ENCODE measurements at places on chromosomes 7 and 10.
A peak's percentile ranks its signal among the peaks of the same experiment; 100 is the strongest.

- no peak overlapping the region for H3K4me3 ChIP-seq
- H3K27ac ChIP-seq: no peak overlapping the region
- H3K36me3 ChIP-seq: no peaks in the 10 kb centered on the region
- no peaks in the 10 kb centered on the region for H3K4me1 ChIP-seq
- peaks cover 2% of the 10 kb centered on the region for H3K27me3 ChIP-seq
Measured at GRCh38 chr7:94882891-94883290, 24.5 kb upstream of the PPP1R9A start.

DNA sequence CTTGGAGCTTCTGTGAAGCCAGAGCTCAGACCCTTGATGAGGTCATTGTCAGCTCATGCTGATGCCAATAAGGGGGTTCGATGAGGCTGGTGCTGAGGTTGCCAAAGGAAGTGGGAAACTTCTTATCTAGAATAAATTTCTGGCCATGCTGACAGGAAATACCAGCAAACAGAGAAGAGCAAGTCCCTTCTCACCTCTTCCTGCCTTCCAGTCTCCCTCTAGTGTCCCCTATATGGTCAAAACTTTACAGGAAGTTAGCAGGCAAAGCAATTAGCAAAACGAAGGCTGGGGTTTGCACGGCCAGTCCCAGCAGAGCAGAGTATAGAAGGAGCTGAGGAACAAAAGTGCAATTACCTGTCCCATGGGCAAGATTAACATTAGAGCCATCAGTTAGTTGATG, 15.1 kb upstream of the NEUROG3 start:
- no peaks in the 10 kb centered on the region for H3K36me3 ChIP-seq
- H3K27ac ChIP-seq: no peak overlapping the region
- peaks cover 11% of the 10 kb centered on the region for H3K4me1 ChIP-seq

DNA sequence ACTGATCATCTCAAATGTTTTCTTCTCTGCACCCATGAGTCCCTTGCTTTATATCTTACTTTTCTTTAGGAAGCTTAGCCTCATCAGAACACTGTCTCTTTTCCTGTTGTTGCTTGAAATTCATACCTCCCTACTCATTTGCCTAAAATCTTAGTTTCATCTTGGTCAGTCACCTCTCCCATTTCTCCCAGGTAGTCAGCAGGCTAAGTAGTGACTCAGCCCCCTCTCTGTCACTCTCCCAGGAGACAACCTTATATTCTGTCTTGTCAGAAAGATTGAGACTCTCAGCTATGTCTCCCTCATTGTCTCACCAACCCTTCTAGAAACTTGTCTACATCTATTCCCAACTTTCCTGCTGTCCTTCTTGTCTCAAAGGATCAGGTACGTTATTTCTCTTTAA, 280.9 kb downstream of the BBS9 start:
- peaks cover 20% of the 10 kb centered on the region for H3K36me3 ChIP-seq
- H3K4me1 ChIP-seq: no peaks in the 10 kb centered on the region
- H3K4me3 ChIP-seq: no peak overlapping the region
- no peak for DNase-seq
- H3K27ac ChIP-seq: no peak overlapping the region
- H3K27me3 ChIP-seq: no peaks in the 10 kb centered on the region

DNA sequence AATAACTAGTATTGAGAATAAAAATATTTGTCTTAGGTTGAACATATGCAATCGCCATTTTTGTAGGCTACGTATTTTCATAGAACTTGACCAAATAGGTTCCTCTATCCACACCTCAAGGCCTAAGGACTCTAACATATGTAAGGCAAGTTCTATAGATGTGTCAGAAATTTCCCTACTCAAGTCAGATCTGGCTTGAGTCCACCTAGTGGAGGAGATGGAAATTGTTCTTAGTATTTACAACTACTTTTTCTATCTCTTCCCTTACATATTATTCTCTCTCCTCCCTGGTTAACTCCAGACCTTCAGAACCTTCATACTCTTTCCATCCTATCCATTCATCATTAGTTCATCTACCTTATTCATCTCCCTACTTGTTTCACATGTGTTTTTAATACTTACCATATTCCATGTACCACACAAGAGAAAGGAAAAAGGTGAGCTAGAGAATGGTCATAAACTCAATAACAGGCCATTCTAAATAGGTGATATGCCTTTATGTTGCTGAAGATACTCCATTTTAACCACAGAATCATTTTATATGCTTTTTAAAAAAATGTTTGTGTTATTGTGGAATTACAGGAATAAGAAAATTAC, 174.5 kb upstream of the HDAC9 start:
- DNase-seq: no peak
- H3K36me3 ChIP-seq: no peaks in the 10 kb centered on the region
- peaks cover 10% of the 10 kb centered on the region for H3K4me1 ChIP-seq

- H3K27me3 ChIP-seq: no peaks in the 10 kb centered on the region
- H3K36me3 ChIP-seq: no peaks in the 10 kb centered on the region
- no peak for DNase-seq
- H3K27ac ChIP-seq: peak overlapping the region; percentile 93
- peak overlapping the region; percentile 88 for H3K4me3 ChIP-seq
Measured at GRCh38 chr10:132946-133898, 2.0 kb upstream of the ZMYND11 start.

DNA sequence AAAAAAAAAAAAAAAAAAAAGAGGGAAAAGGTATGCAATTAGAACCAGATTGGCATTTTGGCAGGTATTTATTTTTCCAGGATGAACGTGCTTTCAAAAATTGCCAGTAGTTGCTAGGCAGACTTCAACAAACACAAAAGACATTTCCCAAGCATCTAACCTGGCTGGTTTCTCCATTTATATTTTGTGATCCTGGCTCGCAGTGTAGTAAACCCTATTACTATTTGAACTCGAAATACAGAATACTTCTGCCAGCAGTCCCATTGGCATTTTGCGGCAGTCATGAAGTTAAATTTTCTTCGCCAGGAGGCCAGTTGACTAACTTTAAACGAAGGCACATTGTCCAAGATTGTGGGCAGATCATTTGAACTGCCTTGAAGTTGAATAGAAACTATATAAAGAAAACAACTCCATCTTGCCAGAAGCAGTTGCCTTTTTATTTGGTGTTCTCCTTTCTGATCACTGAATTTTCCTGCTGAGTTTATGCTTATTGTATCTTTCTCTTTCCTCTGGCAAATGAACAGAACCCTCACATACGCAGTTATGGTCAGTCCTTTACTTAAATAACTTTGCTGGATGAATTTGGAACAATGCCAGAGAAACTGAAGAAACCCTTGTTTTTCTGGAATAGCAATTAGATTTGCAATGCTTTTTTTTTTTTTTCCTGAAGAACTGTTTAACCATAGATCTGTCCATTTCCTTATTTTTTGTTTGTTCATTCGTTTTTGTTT, 132.9 kb downstream of the BICC1 start:
- H3K27ac ChIP-seq: no peak overlapping the region
- no peak for DNase-seq

DNA sequence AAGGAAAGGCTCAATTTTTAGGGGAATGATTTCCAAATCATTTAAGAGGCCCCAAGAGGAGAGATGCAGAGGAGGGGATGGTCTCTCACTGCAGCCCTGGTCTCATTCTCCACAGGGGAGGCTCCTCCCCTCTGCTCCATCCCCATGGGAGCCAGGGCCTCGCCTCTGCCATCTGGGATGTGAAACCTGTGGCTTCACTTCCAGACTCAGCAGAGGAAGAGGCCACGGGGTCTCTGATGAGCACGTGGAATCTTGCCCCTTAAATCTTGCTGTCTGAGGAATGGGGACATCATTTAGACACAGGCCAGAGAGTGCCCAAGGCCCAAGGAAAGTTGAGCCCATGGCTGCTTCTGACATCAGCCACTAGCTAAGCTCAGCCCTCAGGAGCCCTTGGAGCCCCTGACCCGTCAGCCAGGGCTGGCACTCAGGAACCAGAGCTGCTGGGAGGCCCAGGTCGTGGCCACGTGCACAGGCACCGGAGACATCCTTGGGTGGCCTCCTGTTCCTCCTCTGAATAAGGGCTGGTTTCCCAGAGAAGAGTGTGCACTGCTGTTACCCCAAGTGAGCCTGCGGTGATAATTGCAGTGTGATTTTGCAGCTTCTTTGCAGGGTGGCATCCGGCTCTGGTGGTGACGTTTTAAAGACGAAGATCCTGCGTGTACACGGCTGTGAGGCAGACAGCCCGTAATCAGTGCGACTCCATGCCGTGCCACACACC, 50.5 kb downstream of the VIPR2 start:
- H3K4me3 ChIP-seq: no peak overlapping the region
- no peaks in the 10 kb centered on the region for H3K4me1 ChIP-seq
- no peak for DNase-seq
- no peak overlapping the region for H3K27ac ChIP-seq
- no peaks in the 10 kb centered on the region for H3K36me3 ChIP-seq

DNA sequence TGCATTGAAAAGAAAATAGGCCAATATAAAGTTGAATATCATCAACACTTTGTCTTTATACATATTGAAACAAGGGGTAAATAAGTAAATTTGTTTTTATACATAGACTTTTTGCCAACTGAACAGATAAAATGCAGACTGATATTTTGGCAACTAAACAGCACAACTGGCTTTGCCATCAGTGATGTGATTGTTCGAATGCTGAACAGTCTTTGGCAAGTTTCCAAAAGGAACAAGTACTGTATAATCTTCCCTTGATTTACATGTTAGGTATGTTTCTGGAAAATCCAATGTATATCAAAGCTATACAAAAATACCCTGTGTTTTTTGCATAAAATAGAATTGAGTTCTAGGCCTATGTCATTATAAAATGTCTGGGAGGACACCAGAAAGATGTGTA, 18.2 kb upstream of the ANKRD1 start:
- no peaks in the 10 kb centered on the region for H3K36me3 ChIP-seq
- H3K27me3 ChIP-seq: no peaks in the 10 kb centered on the region
- H3K4me1 ChIP-seq: no peaks in the 10 kb centered on the region

GRCh38 chr7:32063614-32064013, 6.6 kb downstream of the PDE1C start:
- H3K4me3 ChIP-seq: no peak overlapping the region
- no peak overlapping the region for H3K27ac ChIP-seq
- H3K4me1 ChIP-seq: no peaks in the 10 kb centered on the region
- no peaks in the 10 kb centered on the region for H3K27me3 ChIP-seq

DNA sequence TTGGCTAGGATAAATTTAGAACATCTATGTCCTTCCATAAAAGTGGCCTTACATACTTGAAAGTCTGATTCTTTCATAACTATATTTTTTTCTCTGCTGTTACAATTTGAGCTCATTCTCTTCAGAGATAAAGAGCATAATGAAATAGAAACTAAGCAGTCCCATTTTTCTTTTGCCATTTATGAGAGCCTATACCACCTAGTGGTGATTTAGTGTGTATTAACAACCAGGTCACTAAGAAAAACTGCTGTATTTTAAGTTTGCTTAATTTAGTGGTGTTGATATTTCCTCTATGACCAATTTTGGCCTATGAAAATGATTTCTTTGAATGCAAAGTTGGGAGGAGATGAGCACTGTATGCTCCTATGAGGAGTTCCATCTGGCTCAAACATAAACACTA, 88.7 kb upstream of the ZWINT start:
- H3K4me1 ChIP-seq: no peaks in the 10 kb centered on the region
- no peaks in the 10 kb centered on the region for H3K36me3 ChIP-seq
- no peak overlapping the region for H3K4me3 ChIP-seq

- H3K4me3 ChIP-seq: no peak overlapping the region
- no peak for DNase-seq
- no peaks in the 10 kb centered on the region for H3K36me3 ChIP-seq
- H3K4me1 ChIP-seq: peaks cover 6% of the 10 kb centered on the region
- H3K27me3 ChIP-seq: no peaks in the 10 kb centered on the region
Measured at GRCh38 chr10:105844676-105845570, 1203.8 kb downstream of the SORCS3 start.

GRCh38 chr10:20228729-20229128, 412.5 kb downstream of the PLXDC2 start:
- no peak overlapping the region for H3K27ac ChIP-seq
- H3K36me3 ChIP-seq: no peaks in the 10 kb centered on the region
- DNase-seq: no peak
- H3K4me3 ChIP-seq: no peak overlapping the region

DNA sequence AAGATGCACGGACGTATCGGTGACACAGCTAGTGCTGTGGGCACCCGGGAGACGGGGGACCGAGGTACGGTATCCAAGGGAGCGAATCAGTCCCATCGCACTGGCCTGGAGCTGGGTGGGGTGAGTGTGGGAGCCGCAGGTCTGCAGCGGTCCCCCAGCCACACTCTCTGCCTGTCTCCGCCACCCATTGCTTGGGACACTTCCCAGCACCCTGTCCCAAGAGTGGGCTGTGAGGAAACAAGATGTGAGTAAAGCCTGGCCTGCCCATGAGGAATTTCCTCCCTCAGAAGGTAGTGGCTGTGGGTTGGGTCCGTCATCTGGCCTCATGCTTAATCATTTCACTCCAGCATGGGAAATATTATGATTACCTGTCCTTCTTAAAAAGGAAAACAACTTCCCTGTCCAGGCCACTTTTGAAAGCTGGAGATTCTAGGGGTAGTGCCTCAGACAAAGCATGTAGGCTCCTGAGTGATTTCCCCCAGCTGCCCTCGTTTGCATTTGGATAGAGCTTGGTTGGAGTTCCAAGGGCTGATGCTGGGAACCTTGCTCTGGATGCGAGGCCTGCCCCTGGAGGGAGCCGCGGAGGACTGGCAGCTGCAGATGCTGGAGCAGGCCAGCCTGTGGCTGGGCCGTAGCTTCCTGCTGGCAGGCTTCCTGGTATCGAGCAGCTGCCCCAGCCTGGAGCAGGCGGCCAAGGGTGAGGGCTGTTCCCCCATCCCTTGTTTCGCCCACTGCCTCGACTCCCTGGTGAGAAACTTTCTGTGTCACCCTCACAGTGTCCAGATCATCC, 6.2 kb upstream of the ACTR3C start:
- H3K27ac ChIP-seq: no peak overlapping the region
- H3K4me3 ChIP-seq: no peak overlapping the region
- no peaks in the 10 kb centered on the region for H3K27me3 ChIP-seq
- no peak for DNase-seq
- peaks cover 31% of the 10 kb centered on the region for H3K36me3 ChIP-seq

GRCh38 chr7:45401155-45401554, 173.0 kb upstream of the ADCY1 start:
- H3K27me3 ChIP-seq: peaks cover 7% of the 10 kb centered on the region
- no peaks in the 10 kb centered on the region for H3K36me3 ChIP-seq
- no peak overlapping the region for H3K4me3 ChIP-seq
- DNase-seq: no peak

- no peaks in the 10 kb centered on the region for H3K4me1 ChIP-seq
- no peaks in the 10 kb centered on the region for H3K27me3 ChIP-seq
- no peaks in the 10 kb centered on the region for H3K36me3 ChIP-seq
- no peak overlapping the region for H3K4me3 ChIP-seq
- H3K27ac ChIP-seq: no peak overlapping the region
Measured at GRCh38 chr10:83476211-83476610, 663.1 kb upstream of the GHITM start.

DNA sequence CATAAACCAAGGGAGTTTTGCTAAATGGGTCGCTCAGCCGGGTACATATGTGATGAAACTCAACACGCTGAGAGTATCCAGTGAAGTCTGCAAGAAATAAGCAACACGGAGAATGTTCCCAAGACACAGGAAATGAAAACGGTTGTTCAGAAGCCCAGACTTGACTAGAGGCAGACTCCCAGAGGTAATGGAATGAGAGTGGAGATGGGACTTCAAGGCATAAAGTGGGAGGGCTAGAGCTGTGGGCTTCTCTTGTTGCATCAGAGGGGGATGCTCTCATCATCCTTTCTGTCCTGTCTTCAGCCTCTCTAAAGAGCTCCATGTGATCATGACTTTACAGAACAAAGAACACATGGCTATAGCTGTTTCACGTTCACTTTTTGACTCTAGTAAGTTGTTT, 88.3 kb downstream of the BAMBI start:
- no peak for DNase-seq
- H3K4me3 ChIP-seq: no peak overlapping the region
- H3K27ac ChIP-seq: no peak overlapping the region
- peaks cover 12% of the 10 kb centered on the region for H3K27me3 ChIP-seq

All from activated naive CD8-positive, alpha-beta T cell treated with anti-CD3 and anti-CD28 coated beads, Interleukin-2, amount 50 U/mL, for 24 hours (primary cell).